ENCODE measurements at places on chromosomes 1 and 21.

DNA sequence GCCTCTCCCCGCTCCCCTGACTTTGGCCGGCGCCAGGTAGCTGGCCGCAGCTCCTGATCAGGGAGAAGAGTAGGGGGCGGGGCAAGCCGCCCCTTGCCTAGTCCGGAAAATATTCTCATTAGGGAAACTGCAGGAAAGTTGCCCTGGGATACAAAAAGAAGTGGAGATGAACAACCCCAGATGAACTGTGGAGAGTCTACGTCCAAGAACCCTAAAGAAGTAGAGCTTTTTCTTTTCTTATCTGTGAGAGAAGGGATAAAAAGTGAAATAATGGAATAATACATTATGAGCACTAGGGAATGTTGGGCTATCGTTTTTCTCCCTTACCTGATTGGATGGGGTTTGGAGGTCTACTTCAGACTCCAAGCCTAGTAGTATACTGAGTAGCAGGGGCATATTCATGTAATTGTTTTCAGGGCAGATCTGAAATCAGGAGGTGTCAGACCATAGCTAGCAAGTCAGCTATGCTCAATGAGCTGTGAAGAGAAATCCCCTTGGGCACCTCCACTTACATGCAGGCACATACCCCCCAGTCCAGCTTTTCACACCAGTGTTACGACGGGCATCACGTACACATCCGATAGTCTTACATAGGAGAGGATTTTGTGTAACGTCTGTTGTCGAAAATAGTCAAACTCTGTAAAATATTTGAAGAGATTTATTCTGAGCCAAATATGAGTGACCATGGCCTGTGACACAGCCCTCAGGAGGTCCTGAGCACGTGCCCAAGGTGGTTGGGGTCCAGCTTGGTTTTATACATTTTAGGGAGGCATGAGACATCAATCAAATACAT, 1.7 kb upstream of the DUSP10 start:
- no peak for DNase-seq

GRCh38 chr1:113792986-113793385, 19.3 kb downstream of the RSBN1 start:
- DNase-seq = no peak

- no peak for DNase-seq
Measured at GRCh38 chr1:116388122-116388521, 15.1 kb downstream of the ATP1A1 start.

DNA sequence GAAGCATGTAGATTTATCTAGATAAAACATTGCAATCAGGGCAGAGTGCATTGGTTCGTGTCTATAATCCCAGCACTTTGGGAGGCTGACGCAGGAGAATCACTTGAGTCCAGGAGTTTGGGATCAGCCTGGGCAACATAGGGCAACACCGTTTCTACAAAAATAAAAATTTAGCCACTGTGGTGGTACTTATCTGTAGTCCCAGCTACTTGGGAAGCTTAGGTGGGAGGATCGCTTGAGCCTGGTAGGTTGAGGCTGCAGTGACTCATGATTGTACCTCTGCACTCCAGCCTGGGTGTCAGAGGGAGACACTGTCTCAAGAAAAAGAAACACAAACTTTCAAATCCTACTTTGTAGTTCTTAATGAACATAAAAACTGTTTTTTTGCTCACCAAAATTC, 64.2 kb upstream of the RCC1 start:
- peak; percentile 46 for DNase-seq

DNA sequence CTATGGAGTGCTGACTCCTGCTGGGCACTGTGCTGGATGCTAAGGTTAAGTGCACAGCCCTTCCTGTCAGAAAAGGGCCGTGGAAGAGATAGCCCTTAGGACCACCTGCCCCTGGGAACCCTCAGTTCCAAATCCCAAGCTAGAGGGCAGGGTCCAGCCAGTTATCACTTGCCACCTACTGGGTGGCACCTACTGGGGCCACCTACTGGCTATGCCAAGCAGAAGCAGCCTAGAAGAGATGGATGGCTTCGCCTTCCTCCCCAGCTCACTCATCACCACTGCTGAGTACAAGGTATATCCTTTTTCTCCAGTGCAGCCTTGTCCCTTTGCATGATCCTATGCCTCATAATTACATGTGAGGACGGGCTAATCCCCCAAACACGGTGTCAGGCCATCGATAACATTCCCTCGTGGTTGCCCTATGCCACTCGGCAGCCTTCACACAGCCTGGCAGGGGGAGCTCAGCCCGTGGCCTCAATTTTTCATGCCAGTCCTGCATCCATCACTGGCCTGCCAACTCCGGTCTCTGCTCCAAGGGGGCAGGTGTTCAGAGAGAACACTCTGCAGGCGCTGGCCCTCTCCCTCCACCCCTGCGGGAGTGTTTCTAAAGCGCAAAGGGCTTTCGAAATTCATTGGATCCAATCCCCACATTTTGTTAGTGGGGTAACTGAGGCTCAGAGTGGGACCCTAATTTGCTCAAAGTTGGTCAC, 49.0 kb downstream of the SYT2 start:
- DNase-seq = peak; percentile 16

GRCh38 chr1:116091083-116091482, 20.1 kb upstream of the MAB21L3 start:
- no peak for DNase-seq

DNA sequence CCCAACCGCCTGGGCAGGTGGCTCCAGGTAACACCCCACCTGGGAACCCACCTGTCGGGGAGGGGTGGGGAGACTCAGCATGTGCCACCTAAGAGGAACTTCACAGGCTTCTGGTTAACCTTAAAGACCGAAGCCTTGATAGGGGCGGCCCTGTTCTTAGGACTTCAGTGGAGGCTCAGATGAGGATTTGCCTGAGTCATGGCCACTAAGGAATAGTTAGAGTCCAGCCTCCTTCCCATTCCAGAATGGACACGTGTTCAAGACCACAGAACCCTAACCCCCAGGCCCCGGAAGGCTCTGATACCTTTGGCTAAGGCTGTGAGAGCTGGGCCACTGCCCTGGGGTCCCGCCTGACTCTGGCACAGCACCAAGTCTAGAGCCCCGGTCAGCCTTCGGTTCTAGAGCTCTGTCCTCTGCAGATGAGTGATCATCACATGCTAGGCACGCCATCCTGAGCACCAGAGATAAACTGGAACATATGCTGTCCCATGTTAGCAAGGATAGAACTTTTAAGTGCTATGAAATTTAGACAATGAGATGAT, 20.3 kb downstream of the PADI6 start:
- no peak for DNase-seq

GRCh38 chr1:56566061-56566744, 13.2 kb downstream of the PLPP3 start:
- no peak for DNase-seq

- DNase-seq = no peak
Measured at GRCh38 chr1:40232444-40232843, 15.3 kb upstream of the TMCO2 start.

DNA sequence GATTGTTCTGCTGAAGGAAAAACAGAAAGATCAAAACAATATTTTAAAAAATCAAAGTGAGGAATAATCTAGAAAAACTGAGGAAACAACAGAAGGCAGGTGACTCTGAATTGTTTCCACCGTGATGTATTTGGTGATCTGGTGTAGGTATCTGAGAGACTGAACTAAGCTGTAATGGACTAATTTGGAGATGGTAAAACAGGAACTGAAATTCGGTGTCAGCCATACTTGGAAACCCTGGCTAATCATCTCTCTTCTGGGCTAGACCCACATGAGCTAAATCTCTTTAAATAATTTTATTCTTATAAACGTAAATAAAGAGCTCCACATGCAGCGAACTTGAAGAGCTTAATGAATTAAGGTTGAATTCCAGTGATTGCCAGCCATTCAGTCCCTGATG, 1226.1 kb downstream of the NCAM2 start:
- DNase-seq = no peak

GRCh38 chr1:107653005-107653404, 312.0 kb downstream of the VAV3 start:
- DNase-seq = no peak

GRCh38 chr1:100746542-100746932, 27.0 kb downstream of the VCAM1 start:
- no peak for DNase-seq
